Stimulated activated CD8-positive, alpha-beta memory T cell treated with anti-CD3 and anti-CD28 coated beads, Interleukin-4, amount 100 ng/mL, for 1 hour (primary cell): ENCODE measurements at places on chromosomes 3 and 15.

GRCh38 chr3:128424508-128425069 lies 42.1 kb downstream of the DNAJB8 start:
- no peak for DNase-seq

- no peak for DNase-seq
Observed at GRCh38 chr15:43900996-43901395, 74.2 kb downstream of the WDR76 start.

- no peak for DNase-seq
Observed at GRCh38 chr3:131306242-131306641, 75.3 kb upstream of the NUDT16 start.

- DNase-seq, result no peak
Observed at GRCh38 chr15:95409211-95409610, 921.3 kb upstream of the NR2F2 start.

DNA sequence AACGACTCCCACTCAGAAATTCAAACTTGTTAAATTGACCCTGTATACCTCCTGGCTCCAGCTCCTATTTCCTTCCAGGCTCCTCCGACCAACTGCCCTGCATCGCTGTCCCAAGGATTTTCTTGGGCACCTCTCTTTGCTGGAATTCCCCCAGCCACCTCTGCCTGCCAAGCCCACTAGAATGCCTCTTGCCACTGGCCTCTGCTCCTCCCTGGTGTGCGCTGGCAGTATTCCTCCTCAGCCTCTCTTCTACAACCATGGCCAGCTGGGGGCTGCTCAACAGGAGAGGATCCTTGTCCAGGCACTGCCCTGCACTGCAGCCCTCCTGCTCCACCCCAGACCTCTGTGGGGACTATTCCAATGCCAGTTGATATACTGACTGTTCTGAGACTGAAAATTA lies 7.4 kb downstream of the WNT7A start:
- DNase-seq, result no peak

- no peak for DNase-seq
Observed at GRCh38 chr3:194080436-194080835, 55.5 kb upstream of the HES1 start.

DNA sequence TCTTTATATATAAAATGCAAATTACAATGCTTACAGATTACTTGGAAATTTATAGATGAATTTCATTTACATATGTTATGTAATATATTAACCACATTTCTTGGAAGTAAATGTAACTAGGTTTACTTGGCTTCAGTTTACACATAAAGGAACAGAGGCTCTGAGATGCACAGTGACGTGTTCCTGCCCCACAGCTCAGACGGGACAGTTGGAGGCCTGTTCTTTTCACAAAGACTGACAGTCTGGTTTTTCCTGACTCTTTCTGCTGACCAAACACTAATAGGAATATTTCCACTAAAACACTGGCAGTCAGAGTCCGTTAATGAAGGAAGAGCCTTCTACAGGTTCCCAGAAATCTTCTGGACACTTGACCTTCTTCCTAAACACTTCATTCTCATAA lies 336.1 kb downstream of the MFSD1 start:
- no peak for DNase-seq

- peak; percentile 40 for DNase-seq
Observed at GRCh38 chr3:56915966-56916586, 114.3 kb upstream of the ARHGEF3 start.

DNA sequence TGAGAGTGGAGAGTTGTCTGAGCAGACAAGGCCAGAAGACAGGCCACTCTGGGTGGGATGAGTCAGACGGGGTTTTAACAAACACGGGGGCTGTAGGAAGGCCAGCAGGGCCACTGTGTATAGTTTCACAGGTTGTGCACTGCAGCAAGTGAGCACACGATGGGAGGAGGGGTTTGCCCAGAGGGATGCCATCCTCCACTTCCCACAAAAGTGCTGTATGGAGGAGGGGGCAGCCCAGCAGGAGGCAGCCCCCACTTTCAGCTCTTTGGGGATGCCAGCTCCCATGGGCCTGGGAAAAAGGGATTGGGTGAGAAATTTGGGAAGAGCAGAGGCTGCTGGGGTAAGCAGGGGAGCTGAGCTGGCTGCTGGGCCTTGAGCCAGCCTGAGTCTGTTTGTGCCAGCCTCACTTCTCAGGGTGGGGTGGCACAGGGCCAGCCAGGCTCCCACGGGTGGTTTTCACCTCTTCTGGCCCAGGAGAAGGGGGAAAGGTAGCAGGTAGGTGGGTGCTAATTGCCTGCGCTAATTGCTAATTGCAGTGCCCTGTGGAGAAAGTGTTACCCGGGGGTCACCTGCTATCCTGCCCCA lies 6.7 kb downstream of the ZBTB47 start:
- DNase-seq, result no peak

- no peak for DNase-seq
Observed at GRCh38 chr3:10345911-10346310, 25.0 kb upstream of the SEC13 start.

DNA sequence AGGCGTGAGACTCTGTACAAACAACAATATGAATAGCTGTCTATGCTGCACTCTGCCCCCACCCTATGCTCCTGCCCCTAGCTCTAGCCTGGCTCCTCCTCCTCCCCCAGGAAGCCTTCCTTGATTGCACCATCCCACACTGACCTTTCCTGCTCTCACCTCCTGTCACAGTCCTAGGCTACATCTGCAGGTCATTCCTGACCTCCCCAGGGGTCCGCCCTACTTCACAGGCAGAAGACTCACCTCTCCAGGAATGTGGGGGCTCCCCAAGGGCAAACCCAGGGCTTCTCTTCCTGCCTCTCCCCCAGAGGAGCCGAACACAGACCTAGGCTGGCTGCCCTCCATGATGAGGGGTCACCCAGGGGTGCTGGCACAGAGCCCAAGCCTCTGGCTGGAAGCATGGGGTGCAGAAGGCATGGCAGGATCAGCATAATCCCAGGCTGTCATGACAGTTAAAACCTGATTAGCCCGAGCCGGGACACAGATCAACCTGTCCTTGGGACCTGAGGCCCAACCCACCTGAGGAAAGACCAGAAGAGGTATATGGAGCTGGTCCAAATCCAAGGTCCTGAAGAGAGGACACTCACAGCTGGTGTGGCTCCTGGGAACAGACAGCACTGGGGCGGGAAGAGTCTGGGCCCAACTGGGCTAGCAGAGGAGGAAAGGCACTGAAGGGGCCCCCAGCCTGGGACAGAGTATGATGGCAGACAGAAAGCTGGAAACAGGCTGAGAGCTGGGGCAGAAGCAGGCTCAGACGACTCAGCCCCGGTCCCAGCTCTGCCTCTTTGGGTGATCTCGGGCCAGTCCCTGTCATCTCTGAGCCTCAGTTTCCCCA lies 5.9 kb downstream of the SEMA7A start:
- DNase-seq, result no peak

DNA sequence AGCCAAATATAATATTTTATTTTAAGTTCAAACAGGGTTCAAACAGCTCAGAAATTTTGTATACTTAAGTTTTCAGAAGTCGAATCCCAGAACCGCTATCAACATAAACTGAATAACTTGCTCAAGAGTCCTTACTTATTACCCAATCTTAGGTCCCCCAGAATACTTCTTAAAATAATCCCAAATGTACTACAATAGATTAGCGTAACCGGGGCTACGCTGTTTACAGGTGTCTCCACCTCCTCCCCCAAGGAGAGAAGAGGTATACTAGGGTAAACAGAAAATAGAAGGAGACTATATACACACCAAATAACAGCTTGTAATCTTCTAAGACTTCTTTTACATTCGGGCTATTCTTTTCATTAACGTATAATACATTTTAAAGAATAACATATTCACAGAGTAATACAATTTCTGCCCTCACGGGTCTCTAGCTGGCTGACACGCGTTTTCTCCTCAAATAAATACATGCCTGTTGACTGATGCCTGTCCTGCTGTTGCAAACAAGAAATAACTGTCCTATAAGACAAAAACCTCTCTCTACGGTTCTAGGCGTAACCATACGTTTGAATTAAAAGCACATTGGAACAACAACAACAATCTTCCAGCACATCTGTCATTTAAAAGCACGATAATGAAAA lies 1.3 kb downstream of the DENND4A start:
- no peak for DNase-seq

DNA sequence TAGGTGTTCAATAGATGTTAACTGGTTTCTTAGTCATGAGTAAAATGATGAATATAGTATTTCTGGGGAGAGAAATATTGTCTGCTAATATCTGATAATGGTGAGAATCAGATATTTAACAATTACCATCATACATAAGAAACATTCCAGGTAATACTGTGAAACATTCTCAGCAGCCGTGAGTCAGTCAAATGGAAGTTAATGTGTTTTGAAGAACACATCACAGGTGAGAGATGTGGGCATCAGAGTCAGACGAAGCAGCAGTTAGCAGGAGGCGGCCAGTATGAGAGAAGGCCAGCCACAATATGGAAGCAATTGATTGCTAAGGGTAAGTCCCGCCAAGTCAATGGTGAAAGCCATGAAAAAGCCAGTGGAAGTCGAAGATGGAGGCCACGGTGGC lies 1035.9 kb downstream of the TUSC7 start:
- no peak for DNase-seq

GRCh38 chr3:53773611-53774368 lies 72.4 kb downstream of the CHDH start:
- no peak for DNase-seq

DNA sequence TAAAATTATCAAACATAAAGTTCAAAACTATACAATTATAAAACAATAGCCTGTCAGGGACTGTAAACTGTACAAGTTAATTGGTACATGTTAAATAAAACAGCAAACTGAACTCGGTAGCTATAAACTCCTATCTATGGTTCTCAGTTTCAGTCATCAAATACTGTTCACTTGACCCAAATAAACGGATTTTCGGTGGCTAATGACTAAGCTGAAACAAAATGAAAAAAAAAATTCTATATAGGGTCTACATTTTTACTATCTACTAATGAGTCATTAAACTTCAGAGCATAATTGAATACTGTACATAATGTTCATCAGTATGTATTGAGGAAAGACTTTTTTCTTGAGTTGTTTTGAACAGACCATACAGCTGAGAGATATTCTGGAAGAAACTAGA lies 6.6 kb downstream of the PROK2 start:
- no peak for DNase-seq

DNA sequence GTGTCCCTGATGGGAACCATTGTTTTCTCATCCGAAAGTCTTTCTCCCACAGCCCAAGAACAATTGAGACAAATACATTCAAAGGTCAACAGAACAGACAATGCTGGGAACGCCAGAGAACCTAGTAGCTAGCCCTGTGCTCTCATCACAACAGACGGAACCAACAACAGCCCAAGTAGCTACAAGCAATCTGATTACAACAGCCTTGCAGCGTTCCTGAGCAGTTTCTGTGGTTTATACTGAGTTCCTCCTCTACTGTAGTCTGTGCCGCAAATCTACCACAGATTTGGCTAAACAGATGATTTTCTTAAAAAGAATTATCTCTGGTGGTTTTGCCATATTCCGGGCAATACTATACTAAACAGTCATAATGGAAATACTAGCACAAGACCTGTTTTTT lies 435.6 kb downstream of the MECOM start:
- DNase-seq, result no peak

DNA sequence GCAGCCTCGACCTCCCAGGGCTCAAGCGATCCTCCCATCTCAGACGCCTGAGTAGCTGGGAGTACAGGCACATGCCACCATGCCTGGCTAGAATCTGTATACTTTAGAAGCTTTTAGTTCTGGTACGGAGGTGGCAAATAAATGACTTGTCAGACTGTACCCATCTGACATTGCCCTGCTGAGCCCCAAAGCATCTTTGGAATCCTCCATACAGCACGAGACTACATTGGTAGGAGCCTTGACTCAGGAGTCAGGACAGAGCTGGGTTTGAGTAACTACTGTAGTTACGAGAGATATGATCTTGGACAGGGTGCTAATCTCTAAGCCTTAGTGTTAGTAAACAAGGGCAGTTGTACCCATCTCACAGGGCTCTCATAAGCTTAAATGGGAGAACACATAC lies 67.8 kb upstream of the NPHP3 start:
- no peak for DNase-seq

GRCh38 chr3:126316031-126316461 lies 41.2 kb downstream of the KLF15 start:
- no peak for DNase-seq

DNA sequence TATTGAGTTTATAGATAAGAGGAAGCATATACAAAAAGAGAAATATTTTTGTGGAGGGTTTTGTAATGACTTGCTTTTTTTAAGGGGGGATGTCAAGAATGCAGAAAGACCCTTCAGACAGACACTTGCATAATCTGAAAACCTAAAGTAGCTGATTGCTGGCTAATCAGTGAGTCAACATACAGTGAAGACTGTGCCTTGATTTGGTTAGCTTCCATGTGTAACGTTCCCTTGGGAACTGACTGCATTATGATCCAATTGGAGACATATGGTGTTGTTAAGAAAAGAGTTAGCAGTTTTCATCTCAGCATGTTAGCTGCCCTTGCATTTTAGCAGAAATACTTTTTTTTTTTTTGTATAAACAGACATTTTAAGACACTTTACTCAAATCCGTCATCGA lies 483.2 kb downstream of the RBMS3 start:
- no peak for DNase-seq

GRCh38 chr15:39287322-39288195 lies 293.3 kb upstream of the THBS1 start:
- no peak for DNase-seq

- DNase-seq, result no peak
Observed at GRCh38 chr15:99707473-99708270, 25.6 kb downstream of the LYSMD4 start.

GRCh38 chr15:98647026-98647773 lies 1.1 kb upstream of the IGF1R start:
- DNase-seq, result no peak

- DNase-seq, result no peak
Observed at GRCh38 chr15:57773051-57773450, 66.5 kb downstream of the POLR2M start.

GRCh38 chr15:41809121-41809520 lies 18.8 kb upstream of the JMJD7 start:
- no peak for DNase-seq

- no peak for DNase-seq
Observed at GRCh38 chr3:127953091-127954035, 38.3 kb downstream of the KBTBD12 start.

DNA sequence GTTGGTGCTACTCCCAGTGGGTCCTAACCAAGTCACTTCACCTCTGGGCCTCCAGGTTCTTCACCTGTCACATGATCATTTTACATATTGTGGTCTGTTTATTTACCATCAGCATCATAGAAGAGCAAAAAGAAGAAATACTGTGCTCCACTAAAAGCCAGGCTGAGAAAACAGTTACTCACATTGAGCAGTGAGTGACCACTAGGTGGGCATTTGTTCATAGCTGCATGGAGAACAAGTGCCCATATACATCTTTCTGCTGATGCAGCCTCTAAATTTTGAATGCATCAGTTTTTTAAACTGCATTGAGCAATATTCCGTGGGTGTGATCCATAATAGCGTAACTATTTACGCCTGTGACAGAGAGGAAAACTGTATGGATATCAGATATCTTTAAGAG lies 76.2 kb downstream of the DCUN1D1 start:
- no peak for DNase-seq

DNA sequence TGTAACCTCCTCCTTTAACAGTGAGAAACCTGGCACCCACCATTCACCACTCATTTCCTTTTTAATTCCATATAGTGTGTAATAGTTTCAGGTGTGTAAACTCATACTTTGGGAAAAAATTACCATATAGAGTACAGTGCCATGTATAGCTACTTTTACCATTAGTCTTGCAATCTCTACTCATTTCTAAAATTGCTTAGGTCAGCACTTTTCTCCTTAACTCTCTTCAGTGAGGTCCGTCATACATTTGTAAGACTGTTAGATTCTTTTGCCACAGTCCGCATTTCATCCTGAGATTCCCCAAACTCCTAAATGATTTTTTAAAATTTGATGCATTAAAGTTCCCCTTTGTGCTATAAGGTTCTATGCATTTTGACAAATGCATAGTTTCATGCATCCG lies 238.3 kb upstream of the ATP10A start:
- DNase-seq, result no peak
